GM12865 (cell line): ENCODE measurements at places on chromosomes 16 and 17.

DNA sequence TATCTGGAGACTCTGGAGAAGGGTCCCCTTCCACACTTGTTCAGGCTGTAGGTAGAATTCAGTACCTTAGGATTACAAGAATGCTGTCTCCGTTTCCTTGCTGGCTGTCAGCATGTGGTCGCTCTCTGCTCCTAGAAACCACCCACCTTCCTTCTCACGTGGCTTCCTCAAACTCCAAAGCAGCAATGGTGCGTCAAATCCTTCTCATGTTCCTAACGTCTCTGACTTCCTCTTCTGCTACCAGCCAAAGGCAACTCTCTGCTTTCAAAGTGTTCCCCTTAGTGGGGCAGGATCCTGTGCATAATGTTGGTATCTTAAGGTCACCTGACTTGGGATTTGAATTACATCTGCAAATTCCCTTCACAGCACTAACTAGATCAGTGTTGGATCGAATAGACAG, 30.9 kb upstream of the DYNLRB2 start:
- no peak for DNase-seq

- no peak for DNase-seq
These were observed 295.3 kb downstream of the MAP2K4 start for GRCh38 chr17:12316021-12316420.

- no peak for DNase-seq
These were observed 110.7 kb downstream of the AATF start for GRCh38 chr17:37059493-37059892.

DNA sequence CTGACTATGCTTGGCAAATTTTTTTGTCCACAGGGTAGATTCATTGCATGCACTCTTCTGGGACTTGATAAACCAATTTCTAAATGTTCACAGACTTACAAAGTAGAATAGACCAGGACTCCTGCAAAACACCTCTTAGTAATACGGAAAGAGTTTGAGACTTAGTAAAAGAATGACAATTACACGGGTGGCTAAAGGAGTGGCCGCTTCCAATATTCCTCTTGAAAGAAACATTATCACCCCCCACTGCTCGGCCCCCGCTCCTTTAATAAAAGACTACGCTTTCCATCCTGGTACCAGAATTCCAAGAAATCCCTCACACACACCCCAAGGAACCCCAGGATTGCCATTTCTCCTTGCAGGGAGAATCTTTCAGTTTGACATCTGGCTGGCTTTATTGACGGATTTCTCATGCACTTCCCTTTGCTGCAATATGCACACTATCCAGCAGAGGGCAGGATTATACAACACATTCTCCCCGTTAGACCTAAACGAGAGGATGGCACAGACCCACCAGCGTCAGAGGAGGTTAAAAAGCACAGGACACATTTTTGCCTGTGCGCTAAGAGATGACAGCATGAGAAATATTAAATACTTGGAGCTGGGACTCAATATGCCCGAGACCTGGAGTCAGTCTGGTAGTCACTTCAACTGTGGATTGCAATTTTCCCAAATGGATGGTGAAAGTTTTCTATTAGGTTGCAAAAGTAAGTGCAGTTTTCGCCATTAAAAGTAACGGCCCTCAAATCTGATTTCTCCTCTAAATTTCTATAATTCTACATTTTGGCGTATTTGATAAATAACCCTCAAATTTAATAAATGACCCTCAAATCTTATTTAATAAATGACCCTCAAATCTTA, 46.6 kb upstream of the NUDT7 start:
- peak; percentile 78 for DNase-seq

GRCh38 chr16:11301645-11302501, 20.7 kb upstream of the PRM1 start:
- no peak for DNase-seq

GRCh38 chr17:81580481-81580880, 28.3 kb upstream of the FAAP100 start:
- no peak for DNase-seq

DNA sequence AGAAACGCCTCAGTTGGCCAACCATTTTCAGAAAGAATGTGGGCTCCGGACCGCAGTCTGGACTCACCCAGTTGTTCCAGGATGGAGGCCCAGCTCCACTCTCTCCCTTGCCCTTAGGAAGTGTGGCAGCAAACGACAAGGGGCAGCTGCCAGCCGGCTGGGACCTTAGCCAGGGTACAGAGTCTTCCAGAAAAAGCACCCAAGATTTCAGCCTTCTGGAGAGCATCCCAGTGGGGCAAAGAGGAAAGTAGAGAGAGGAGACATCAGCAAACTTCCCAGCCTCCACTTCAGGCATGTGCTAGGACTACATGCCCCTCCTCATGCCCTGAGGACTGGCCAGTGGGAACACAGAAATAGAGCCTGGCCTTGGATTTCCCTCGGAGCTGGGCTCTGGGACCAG, 56.8 kb upstream of the SCNN1B start:
- no peak for DNase-seq

- DNase-seq: no peak
These were observed 80.7 kb downstream of the HELZ start for GRCh38 chr17:67164302-67164701.

DNA sequence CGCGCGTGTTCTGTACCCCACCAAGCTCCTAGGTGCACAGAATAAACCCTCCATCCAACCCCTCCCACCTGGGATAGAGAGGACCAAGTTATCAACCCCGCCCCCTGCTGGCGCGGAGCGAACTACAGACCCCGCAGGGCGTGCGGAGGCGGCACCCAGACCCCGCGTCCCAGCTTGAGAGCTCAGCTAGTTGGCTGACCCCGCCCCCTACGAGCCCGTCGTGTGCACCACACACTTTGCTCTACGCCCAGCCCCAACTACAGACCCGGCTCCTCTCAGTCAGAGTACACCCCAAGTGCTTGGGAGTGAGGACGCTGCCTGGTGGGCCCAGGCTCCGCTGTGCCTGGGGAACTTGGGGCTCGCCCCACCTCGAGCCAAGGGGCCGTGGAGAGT, 1.5 kb downstream of the GRIN2A start:
- DNase-seq: peak; percentile 51

GRCh38 chr17:44022246-44022645, 7.5 kb upstream of the TMEM101 start:
- DNase-seq: no peak

DNA sequence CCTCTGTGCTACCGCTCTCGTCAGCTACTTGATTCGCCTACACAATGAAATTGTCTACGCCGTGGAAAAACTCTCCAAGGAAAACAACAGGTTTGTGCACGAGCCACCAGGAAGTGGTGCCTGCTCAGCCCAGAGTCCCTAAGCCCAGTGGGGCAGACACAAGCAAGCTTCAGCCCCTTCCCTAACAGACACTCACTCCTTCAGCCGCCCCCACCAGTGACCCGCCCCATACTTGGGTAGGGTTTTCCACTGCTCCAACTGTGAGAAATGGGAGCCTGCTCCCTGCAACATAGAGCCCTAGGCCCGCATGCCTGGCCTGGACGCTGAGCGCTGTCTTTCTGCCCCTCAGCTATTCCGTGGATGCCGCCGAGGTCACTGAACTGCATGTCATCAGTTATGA, 28.6 kb upstream of the ENDOV start:
- no peak for DNase-seq

DNA sequence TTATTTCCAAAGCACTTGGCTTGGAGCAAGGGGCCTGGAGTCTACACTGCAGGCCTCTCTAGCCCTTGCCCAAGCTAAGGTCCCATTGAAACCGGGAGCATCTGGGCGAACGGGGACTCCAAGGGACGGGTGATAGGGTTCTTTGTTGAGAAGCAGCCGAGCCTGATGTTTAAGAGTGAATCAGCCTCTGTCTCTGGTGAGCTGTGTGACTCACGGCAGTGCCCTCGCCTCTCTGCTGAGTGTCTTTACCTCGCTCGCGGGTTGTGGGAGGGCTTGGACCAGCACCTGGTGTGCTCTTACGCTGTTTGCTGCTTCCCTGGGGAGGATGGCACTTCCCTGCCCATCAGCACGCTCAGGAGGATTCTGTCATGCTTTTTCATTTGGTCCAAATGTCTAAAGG, 1.3 kb downstream of the HGS start:
- DNase-seq: no peak

- peak; percentile 67 for DNase-seq
These were observed 89.0 kb upstream of the DNAH17 start for GRCh38 chr17:78665952-78666920.

- no peak for DNase-seq
These were observed 13.0 kb downstream of the SKAP1 start for GRCh38 chr17:48416971-48417370.

DNA sequence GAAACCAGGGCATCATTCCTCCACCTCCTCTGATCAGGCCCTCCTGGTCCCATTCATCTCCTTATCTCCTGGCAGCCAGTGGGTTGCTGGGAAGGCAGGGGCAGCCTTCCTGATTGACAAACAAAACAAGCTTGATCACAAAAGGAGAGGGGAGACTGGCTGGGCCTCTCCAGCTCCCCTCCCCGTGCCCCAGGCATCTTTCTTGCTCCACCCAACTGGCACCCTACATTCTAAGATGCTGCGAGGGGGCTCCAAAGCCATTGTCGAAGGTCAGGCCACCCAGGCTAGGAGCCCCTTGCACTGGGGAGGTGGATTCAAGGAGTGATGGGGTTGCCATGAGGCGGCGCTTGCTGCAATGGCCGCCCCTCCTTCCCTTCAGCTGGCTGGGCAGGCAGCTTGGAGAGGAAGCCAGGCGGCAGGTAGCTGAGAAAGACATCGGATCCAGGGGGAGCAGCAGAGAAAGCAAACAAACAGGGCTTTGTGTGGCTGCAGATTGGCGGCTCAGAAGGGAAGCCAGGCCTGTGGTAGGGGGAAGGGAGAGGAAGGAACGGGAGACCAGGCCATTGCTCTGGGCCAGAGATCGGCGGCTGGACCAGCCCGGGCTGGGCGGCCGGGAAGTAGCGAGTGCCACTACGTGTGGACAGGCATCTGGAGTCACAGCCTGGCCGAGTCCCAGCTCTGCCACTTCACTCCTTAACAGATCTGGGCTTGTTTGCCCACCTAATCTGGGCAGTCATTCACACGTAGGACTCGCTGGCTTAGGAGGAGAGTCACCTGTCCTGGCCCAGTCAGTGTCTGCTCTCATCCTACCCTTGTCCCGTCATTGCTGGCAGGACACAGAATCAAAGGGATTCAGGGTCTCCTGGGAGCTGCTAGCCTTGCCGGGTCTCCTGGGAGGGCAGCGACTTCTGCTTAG, 12.3 kb downstream of the RAI1 start:
- DNase-seq: no peak

DNA sequence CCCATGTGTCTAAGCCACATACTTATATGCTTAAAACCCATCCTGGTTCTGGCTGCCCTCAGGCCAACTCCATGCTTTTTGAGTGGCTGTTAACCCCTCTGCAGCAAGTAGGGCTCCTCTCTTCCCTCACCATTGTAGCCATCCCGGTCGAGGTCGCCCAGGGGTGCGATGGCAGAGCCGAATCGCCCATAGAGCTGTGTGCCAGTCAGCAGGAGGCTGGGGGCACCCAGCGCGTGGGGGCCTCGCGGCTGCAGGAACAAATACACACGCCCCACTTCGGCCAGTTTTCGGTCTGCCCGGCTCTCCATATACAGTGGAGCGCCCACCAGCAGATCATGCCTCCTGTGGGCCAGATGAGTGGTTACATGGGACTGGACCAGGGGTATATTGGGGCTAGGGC, 6.1 kb downstream of the ITGA2B start:
- DNase-seq: no peak

- peak; percentile 41 for DNase-seq
These were observed 7.6 kb downstream of the RHBDF2 start for GRCh38 chr17:76493505-76494167.

GRCh38 chr16:85615014-85615851, 2.1 kb downstream of the GSE1 start:
- no peak for DNase-seq

DNA sequence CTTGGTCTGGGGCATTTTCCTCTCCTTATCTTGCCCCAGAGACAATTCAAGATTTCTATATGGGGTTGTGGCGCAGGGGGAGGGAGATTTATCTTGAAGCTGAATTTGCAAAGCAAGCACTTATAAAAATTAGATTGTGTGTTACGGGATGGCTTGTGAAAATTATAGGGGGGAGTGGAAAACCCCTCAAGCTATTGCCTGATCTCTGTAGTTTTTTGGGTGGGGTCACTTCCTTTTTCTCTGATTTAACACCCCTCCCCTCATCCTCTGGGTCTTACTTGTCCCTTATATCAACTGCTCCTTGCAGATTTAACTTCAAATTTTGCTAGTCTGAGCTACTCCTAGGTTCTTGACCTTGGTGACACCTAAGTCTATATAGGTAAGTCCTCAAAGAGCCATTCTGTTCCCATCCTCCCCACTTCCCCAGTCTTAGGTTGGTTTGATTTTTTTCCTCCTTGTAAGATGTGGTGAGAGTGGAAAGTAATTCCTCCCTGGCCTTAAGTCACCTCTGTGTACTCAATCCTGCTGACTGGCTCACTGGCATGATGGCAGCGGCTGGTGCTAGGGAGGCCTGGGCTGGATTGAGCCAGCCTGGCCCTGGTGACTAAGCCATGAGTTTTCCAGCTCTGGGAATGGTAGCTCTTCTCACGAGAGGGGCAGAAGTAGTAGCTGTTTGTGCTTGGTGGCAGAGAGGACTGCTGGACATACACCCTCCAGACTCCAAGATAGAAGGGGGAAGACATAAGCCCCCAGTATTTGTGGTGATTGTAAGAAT, 2.3 kb downstream of the ARL4D start:
- DNase-seq: no peak

GRCh38 chr16:85453194-85453678, 159.9 kb upstream of the GSE1 start:
- DNase-seq: no peak

DNA sequence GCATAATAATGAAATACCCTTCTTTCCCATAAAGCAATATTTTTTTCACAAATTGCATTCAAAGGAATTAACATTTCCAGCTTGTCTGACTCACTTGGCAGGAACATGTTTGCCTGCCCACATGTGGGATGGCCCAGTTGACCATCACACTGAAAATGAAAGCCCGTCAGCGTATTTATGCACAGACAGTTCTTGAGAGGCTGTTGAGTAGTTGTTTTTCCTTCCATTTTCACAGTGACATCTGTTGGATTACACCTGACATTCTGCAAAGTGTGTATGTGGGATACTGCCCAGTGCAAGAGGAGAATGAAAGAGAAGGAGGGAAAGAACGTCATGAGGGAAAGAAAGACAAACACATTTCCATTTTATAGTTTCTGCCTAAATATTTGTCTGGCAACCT, 29.7 kb downstream of the HS3ST4 start:
- no peak for DNase-seq

GRCh38 chr17:73952480-73953205, 250.8 kb upstream of the RPL38 start:
- peak; percentile 2 for DNase-seq

- no peak for DNase-seq
These were observed 240.5 kb upstream of the KCNJ16 start for GRCh38 chr17:69834494-69834893.

DNA sequence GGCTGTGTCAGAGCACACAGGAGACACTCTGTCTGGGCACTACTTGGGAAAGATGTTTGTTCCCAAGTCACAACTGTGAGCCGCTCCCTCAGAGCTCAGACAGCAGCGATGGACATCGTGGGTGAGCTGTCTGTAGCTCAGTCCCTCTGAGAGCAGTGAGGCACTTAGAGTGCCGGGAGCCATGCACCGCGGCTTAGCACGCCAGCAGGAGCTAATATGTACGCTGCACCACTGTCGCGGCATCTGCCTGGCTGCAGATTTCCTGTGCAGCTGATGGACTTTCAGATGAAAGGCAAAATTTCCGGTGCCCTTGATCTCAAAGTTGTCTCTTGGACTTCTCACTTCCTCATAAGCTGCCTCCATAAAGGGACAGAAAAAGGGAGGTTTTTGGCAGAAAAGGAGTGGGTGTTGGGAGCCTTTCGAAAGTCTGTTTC, 92.8 kb upstream of the ZNF469 start:
- DNase-seq: no peak
